ENCODE measurements at places on chromosomes 11 and 22. TPM values are rescaled to one million over a fixed set of nuclear protein-coding genes. Genes with fewer than 3 reads are reported as not detected.

DNA sequence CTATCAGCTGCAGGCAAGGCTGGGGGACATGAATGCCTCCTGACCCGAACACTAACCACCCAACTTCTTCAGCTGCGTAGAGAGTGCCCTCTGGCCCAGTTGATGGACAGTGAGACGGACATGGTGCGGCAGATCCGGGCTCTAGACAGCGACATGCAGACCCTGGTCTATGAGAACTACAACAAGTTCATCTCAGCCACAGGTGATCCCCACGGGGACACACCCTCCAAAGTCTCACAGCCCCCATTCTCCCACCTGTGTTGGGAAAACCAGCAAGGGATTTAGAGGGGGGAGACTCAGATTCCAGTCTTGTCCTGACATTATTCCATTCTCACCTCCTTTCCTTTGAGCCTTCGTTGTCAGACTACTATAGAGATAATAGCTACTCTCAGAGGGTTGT is 912 bp downstream of the VPS51 start:
- no peak for DNase-seq

- DNase-seq = no peak
Observed at GRCh38 chr11:28448186-28448585, 340.0 kb downstream of the METTL15 start.

- DNase-seq = no peak
Observed at GRCh38 chr11:108221911-108222573, 396 bp downstream of the NPAT start.

CNGA4 gene
- not detected for total RNA-seq

PRDM11 gene
- 27.5 TPM for total RNA-seq

ZNF214 gene
- 1.5 TPM for total RNA-seq
